Fibroblast of skin of right biceps (primary cell): ENCODE measurements at places on chromosomes 4 and X.
A peak's percentile ranks its signal among the peaks of the same experiment; 100 is the strongest.

DNA sequence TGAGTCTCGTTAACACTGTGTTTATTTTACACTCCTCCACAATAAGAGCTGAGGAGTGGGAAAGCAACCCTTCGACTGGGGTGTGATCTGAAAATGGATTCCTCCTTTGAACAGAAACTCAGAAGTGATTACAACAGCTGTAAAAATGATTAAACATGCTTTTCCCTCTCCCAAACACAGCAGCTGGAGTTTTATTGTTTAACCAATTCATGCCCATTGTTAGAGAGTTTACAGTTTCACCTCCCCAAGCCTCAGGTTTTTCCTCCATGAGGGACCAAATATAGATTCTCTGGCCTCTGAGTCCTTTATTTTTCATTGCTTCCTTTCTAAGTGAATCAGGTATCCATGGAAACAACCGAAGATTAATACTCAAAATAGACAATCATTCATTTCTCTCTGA is 263.0 kb upstream of the TAPT1 start:
- DNase-seq = no peak

GRCh38 chr4:80185787-80186548 is 11.3 kb upstream of the PRDM8 start:
- no peak for DNase-seq

DNA sequence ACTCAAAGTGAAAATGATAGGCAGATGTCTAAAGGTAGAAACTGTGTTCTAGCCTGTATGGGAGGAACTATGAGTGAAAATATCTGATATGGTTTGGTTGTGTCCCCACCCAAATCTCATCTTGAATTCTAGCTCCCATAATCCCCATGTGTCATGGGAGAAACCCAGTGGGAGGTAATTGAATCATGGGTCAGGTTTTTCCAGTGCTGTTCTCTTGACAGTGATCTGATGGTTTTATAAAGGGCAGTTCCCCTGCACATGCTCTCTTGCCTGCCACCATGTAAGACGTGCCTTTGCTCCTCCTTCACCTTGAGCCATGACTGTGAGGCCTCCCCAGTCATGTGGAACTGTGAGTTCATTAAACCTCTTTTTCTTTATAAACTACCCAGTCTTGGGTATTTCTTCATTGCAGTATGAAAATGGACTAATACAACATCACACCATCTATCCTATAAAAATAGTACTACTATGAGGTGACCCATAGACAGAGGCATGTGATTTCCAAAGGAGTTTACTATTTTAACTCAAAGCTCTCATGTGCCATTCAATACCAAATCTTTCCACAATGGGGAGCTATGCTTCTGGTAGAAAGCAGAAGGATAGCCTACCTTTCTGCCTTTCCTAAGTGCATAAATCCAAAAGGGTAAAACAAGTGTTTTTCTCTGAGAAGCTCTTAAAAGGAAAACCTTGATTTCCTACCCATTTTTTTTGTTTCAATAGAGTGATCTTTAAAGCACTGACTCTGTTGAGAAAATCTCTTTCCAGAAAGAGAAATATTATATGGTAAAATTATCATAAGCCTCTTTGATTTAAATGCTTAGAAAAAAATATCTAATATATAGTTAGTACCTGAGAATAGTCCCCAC is 38.8 kb downstream of the SEC31A start:
- DNase-seq = peak; percentile 26

DNA sequence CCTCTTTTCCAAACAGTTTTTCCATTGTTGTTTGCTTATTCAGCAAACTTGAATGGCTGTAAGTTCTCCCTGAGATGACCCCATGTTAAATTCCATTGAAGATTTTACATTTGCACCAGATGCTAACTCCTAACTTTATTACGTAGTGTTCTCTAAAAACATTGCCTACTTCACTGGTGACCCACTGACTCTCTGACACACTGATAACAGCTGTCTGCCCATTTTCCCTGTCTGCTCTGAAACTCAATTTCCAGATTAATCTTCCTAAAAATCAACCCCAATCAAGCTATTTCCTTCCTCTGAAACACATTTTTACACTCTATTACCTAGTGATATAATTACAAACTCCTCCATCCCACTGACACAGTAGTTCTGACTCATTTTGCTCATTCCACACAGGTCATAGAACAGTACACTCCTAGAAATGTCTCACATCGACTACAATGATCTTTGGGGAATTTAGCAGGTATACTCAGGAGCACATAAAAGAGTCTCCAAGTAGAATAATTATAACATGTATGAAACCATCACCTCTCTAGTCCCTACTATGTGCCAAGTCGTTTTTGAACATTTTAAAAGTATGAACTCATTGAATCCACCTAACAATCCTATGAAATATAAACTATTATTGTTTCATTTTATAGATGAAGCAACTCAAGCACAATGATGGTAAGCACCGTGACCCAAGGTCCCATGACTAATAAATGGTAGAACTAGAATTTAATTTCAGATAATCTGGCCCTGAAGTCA is 210.9 kb downstream of the SLIT2 start:
- DNase-seq = peak; percentile 13

DNA sequence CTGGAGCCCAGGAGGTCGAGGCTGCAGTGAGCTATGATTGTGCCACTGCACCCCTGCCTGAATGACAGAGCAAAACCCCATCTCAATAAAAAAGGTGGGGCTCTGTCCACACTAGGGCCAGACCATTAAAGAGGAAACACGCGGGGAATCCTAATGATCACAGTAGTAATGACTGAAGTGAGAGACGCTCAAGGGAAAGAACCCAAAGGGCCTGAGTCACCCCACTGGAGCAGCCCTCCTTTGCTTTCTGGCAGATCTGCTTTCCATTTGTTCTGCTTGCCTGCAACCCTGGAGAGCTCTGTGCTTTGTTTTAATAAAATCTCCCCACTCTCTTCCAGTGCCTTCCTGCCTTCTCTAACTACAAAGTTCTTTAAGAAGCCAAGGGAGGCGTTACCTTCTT is 5.0 kb downstream of the TFDP3 start:
- DNase-seq = peak; percentile 19
